ENCODE measurements at places on chromosomes 4 and X. TPM values are rescaled to one million over a fixed set of nuclear protein-coding genes. Genes with fewer than 3 reads are reported as not detected.

Gene PPARGC1A
- 5.5 TPM for total RNA-seq

Gene MMRN1
- 2.5 TPM for total RNA-seq

Gene EGF
- total RNA-seq = 1.7 TPM

Gene MAGEA9B
- not detected for total RNA-seq

Gene FRMPD4
- 34.5 TPM for total RNA-seq

Gene ZDHHC15
- 13.6 TPM for total RNA-seq

Gene RRH
- not detected for total RNA-seq

Gene ADGRG2
- total RNA-seq = 6.6 TPM

- no peak for DNase-seq
These were observed 97.0 kb upstream of the CCSER1 start for GRCh38 chr4:90030202-90030601.

- DNase-seq = no peak
These were observed 45.6 kb downstream of the IRF2 start for GRCh38 chr4:184428787-184429186.

DNA sequence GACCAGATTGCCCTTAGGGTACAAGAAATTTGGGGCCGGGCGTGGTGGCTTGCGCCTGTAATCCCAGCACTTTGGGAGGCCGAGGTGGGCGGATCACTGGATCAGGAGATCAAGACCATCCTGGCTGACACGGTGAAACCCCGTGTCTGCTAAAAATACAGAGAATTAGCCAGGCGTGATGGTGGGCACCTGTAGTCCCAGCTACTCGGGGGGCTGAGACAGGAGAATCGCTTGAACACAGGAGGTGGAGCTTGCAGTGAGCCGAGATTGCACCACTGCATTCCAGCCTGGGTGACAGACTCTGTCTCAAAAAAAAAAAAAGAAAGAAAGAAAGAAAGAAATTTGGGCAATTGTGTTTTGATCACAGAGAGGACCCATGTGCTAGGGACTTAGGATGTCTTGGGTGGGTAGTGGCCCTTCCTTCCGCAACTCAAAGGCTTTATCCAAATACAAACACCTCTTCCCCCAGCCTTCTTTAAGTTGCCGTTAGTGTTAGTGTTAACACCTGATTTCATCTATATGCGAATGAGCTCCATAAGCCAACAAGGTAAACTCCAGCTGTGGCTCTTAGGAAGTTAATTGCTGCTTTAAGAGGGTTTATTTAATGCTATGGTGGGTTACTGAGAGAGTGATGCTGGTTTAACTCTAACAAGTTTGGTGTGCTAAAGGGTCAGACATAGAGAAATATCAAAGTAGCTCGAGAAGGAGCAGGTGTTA is 8.6 kb upstream of the CCDC110 start:
- no peak for DNase-seq

GRCh38 chrX:120575379-120576114 is 14.8 kb upstream of the CUL4B start:
- no peak for DNase-seq

GRCh38 chr4:17082186-17082585 is 183.7 kb upstream of the LDB2 start:
- no peak for DNase-seq

GRCh38 chr4:52824603-52825459 is 37.3 kb upstream of the RASL11B start:
- DNase-seq = no peak

DNA sequence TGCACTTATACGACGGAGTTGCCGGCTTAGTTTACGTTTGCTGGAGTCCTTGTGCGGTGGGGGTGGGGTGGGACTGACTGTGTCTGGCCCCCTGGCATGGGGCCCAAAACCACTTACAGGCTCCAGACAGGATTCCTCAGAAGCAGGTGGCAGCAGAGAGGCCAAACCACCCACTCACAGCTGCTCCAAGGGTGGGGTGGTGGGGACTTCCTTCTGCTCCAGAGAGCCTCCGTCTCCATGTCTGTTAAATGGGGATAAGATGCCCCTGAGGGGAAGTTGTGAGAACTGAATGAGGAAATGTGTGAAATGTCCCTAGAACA is 36.7 kb downstream of the PSAPL1 start:
- no peak for DNase-seq

- DNase-seq = no peak
These were observed 71.0 kb upstream of the MXD4 start for GRCh38 chr4:2332976-2333319.

DNA sequence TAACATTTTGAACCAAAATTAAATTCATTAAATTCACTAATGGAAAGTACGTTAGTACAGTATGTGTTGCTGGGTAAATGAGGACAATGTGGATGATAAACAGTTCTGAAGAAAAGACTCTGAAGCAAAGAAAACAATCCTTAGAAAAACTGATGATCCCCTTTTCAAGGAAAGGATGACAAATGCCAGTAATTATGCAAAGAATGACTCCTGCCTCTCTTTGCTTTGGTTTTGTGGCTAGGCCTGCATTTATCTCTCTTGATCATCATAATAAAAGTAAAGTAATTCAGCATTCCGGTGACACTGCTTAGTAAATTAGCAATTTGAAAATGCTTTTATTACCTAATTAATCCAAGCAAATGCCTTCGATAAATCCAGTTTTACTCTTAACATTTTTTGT is 652.2 kb upstream of the DIPK2B start:
- no peak for DNase-seq

DNA sequence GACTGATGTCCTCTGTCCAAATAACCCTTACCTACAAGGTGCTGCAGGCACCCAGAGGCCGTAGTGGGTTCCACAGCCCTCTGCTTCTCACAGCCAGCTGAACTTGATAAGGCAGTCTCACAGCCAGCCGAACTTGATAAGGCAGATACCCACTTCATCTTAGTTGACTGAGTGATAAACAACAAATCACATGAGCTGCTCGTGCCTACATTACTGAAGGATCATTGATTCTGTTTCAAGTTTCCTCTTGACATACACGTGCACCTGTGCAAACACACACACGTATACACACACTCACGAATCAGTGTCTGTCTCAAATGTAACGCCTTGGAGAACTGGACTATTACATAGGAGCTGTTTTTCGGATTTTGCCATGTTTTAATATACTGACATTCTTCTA is 276.3 kb downstream of the DCTD start:
- no peak for DNase-seq

- DNase-seq = no peak
These were observed 21.4 kb upstream of the CLGN start for GRCh38 chr4:140448830-140449229.

- no peak for DNase-seq
These were observed 7.3 kb upstream of the MAGEE1 start for GRCh38 chrX:76420237-76420636.

GRCh38 chr4:5722328-5722727 is 11.3 kb downstream of the EVC start:
- no peak for DNase-seq

DNA sequence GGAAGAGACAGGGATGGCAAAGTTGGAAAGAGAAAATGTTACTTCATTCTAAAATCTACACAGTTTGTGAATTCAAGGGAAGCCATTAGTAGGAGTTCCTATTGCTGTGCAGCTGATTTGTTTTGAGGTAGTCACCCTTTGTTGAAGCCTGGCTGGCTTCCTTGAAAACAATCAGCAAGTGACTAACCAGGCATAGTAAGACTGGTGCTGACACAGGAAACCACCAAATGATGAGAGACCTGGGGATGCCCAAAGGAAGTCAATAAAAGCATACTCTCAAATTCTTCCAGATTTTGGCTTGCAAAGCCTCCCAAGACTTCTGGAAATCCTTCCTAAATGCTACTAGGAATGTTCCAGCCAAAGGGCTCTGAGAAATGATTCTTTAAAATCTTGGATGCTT is 23.9 kb upstream of the PRDM8 start:
- no peak for DNase-seq

GRCh38 chrX:23845351-23845817 is 62.4 kb downstream of the APOO start:
- no peak for DNase-seq

DNA sequence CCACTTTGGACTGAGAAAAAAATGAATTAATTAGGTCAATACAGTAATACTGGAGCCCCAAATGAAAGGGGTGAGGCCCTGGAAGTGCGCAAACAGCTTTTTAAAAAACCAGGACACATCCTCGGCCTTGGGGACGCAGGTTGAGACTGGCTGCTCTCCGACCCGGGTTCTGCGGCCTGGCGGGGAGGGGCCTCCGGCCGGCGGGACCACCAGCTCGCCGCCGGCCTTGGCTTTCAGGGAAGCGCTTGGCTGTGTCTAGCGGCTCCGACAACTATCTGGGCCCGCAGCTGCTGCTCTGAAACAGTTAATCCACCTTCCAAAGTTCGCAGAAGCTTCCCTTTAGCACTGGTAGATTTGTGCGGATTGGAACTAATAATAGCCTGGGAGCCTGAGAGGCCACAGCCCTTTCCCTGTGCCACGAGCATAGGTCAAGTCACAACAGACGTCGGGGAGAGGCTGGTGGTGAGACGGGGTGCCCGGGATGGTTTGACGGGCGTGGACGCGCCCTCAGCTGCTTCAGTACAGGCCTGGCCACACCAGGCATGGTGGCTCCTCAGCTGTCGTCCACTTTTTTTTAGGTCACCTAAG is 1.1 kb upstream of the SEL1L3 start:
- DNase-seq = no peak

Data from occipital lobe (tissue), 3 donors.